Pancreas (tissue), 10 donors: ENCODE measurements at places on chromosomes 3 and 15.
A peak's percentile ranks its signal among the peaks of the same experiment; 100 is the strongest.

DNA sequence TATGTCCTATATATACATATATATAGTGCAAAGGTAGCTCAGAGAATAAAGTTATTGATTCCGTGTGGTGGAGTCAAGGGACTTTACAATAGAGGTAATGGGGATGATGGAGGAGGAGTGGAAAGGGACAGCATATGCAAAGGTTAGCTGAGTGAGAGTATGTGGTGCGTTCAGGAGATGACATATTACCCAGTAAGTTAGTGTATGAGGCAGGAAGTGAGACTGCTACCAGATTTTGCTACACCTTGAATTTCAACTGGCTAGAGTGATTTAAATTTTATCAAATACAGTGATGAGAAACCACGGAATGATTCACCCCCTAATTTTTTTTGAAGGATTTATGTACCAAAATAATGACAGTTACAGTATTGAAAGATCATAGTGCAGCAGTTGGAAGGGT is 2.8 kb downstream of the ACTL6A start:
- H3K4me3 ChIP-seq = no peak overlapping the region
- H3K36me3 ChIP-seq = no peaks in the 10 kb centered on the region
- H3K4me1 ChIP-seq = peaks cover 5% of the 10 kb centered on the region
- no peak for DNase-seq
- H3K27ac ChIP-seq = no peak overlapping the region

GRCh38 chr15:82803793-82804574 is 1.9 kb downstream of the FSD2 start:
- no peaks in the 10 kb centered on the region for H3K36me3 ChIP-seq
- DNase-seq = no peak
- no peak overlapping the region for H3K4me3 ChIP-seq
- H3K27me3 ChIP-seq = no peaks in the 10 kb centered on the region

DNA sequence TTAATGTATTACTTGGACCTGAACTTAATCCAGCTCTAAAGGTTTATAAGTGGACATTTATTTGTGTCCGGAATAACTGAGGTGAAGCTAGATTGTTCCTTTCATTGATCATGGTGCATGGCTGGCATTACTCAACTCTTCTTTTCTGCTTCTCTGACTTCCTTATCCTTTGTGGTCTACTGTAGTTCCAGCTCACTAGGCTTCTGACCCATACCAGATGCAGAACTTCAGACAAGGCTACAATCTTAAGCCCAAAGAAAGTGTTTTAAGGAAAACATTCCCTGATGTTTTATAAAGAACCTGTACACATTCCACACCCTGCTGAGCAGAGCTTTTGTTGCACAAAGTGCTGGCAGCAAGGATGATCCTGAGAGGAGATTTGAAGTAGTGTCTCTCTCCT is 250.8 kb upstream of the TGFBR2 start:
- no peak for DNase-seq
- H3K4me1 ChIP-seq = no peaks in the 10 kb centered on the region
- no peaks in the 10 kb centered on the region for H3K36me3 ChIP-seq
- H3K4me3 ChIP-seq = no peak overlapping the region

- no peaks in the 10 kb centered on the region for H3K36me3 ChIP-seq
- no peaks in the 10 kb centered on the region for H3K27me3 ChIP-seq
- H3K27ac ChIP-seq = no peak overlapping the region
- no peaks in the 10 kb centered on the region for H3K4me1 ChIP-seq
- no peak for DNase-seq
Measured at GRCh38 chr15:57461541-57461940, 85.2 kb downstream of the CGNL1 start.

- DNase-seq = no peak
- H3K4me3 ChIP-seq = no peak overlapping the region
- no peaks in the 10 kb centered on the region for H3K27me3 ChIP-seq
- no peak overlapping the region for H3K27ac ChIP-seq
Measured at GRCh38 chr3:8730656-8731055, 2.9 kb upstream of the CAV3 start.

GRCh38 chr15:33458421-33458820 is 147.7 kb downstream of the RYR3 start:
- H3K27me3 ChIP-seq = no peaks in the 10 kb centered on the region
- no peaks in the 10 kb centered on the region for H3K36me3 ChIP-seq
- no peak for DNase-seq
- no peaks in the 10 kb centered on the region for H3K4me1 ChIP-seq
- H3K27ac ChIP-seq = no peak overlapping the region

GRCh38 chr15:60690350-60690961 is 211.5 kb upstream of the ICE2 start:
- DNase-seq = no peak
- H3K4me3 ChIP-seq = no peak overlapping the region
- H3K27me3 ChIP-seq = no peaks in the 10 kb centered on the region
- no peaks in the 10 kb centered on the region for H3K36me3 ChIP-seq
- H3K4me1 ChIP-seq = no peaks in the 10 kb centered on the region

- no peak for DNase-seq
- no peaks in the 10 kb centered on the region for H3K27me3 ChIP-seq
- no peak overlapping the region for H3K4me3 ChIP-seq
- H3K4me1 ChIP-seq = peaks cover 12% of the 10 kb centered on the region
- no peak overlapping the region for H3K27ac ChIP-seq
Measured at GRCh38 chr3:187044206-187044605, 95.1 kb downstream of the RPL39L start.

DNA sequence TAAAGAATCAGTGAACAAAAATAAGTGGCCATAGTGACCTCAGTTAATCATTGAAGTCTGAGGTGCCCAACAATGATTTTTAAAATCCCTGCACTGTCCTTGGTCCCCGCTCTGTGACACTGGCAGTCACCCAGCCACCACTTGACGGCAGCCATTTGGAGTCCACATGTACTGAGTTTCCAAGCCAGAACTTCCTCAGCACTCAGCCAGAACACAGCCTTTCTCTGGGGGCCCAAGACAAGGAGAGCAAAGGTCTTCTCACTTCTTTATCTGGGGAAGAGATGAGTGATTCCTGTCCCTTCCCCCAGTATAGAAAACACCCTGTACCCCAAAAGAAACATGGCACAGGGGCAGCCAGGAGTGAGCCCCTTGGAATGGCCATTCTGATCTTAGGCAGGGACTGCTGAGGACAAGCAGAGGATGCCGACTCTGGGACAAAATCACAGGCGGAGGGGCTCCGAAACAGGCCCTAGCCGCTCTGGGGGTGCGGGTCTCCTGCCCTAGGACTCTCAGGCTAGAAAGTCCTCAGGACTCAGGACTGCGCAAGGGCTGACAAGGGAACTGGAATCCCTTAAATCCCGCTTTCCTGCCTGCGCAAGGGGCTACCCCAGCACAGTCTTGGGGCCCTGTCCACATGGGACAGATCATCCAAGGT is 12.8 kb downstream of the PAK6 start:
- no peak overlapping the region for H3K4me3 ChIP-seq
- no peak for DNase-seq
- peaks cover 10% of the 10 kb centered on the region for H3K4me1 ChIP-seq
- no peak overlapping the region for H3K27ac ChIP-seq
- H3K36me3 ChIP-seq = no peaks in the 10 kb centered on the region

- no peak for DNase-seq
- H3K36me3 ChIP-seq = no peaks in the 10 kb centered on the region
- peaks cover 9% of the 10 kb centered on the region for H3K4me1 ChIP-seq
- peak overlapping the region; percentile 92 for H3K27ac ChIP-seq
- H3K4me3 ChIP-seq = peak overlapping the region; percentile 33
- H3K27me3 ChIP-seq = no peaks in the 10 kb centered on the region
Measured at GRCh38 chr3:172595664-172596393, 72.6 kb upstream of the TNFSF10 start.

GRCh38 chr15:81056304-81056703 is 55.6 kb downstream of the TLNRD1 start:
- no peaks in the 10 kb centered on the region for H3K4me1 ChIP-seq
- H3K36me3 ChIP-seq = no peaks in the 10 kb centered on the region
- DNase-seq = no peak
- H3K4me3 ChIP-seq = no peak overlapping the region

DNA sequence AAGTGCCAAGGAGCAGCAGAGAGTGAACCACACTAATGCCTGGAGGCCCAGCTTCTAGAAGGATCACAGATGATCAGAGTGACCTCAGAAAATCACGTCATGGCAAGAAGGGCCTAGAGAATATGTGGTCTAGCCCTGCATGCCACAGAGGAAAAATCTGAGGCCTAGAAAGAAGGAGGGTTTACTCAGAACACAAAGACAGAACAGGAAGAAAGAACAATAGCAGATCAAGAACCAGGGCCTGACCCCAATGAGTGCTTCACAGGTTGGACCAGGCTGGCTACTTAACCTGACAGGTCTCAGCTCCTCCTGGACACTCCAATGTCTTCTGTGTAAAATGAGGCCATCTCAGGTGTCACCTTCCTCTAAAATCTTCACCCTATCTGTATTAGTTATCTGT is 14.2 kb downstream of the RAB6B start:
- no peak overlapping the region for H3K4me3 ChIP-seq
- no peak overlapping the region for H3K27ac ChIP-seq
- H3K27me3 ChIP-seq = no peaks in the 10 kb centered on the region
- no peak for DNase-seq
- H3K36me3 ChIP-seq = no peaks in the 10 kb centered on the region
- no peaks in the 10 kb centered on the region for H3K4me1 ChIP-seq

GRCh38 chr15:25710184-25710583 is 152.9 kb downstream of the ATP10A start:
- H3K36me3 ChIP-seq = no peaks in the 10 kb centered on the region
- no peak overlapping the region for H3K4me3 ChIP-seq
- DNase-seq = peak; percentile 23
- no peaks in the 10 kb centered on the region for H3K4me1 ChIP-seq

GRCh38 chr3:131114256-131114655 is 87.6 kb downstream of the NEK11 start:
- no peak for DNase-seq
- no peaks in the 10 kb centered on the region for H3K27me3 ChIP-seq
- no peaks in the 10 kb centered on the region for H3K4me1 ChIP-seq
- no peaks in the 10 kb centered on the region for H3K36me3 ChIP-seq

DNA sequence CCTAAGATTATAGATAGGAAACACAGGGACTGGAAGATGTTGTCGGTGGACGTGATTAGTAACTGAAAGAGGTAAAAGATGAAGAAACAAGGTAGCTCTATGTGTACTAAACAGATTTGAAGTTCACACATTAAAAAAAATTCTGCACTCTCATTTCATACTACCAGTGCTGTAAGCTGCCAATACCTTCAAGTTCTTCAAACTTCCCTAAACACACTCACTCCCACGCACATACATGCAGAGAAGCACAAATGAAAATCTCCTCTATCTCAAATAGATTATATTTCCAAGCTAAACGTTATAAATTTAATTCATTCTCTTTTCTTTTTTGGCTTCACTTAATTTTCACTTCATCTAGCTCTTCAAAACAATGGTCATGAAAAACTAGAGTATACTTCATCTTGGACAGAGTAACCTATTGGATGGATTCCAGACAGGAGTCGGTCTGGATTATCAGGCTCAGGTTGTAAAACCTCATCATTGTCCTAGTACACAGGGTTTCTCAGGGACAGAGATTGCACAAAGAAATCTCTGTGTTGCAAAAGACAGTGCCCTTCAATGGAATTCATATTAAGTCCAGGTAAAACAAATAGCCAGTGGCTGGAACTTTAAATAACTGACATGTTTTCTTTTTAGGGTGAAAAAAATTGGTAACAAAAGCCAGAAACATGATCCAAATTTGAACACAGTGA is 408.1 kb upstream of the ZNF385D start:
- H3K27me3 ChIP-seq = no peaks in the 10 kb centered on the region
- no peaks in the 10 kb centered on the region for H3K4me1 ChIP-seq
- H3K27ac ChIP-seq = no peak overlapping the region
- DNase-seq = no peak

GRCh38 chr15:36160351-36160750 is 419.1 kb upstream of the CDIN1 start:
- H3K27ac ChIP-seq = no peak overlapping the region
- H3K36me3 ChIP-seq = no peaks in the 10 kb centered on the region
- H3K4me1 ChIP-seq = no peaks in the 10 kb centered on the region
- H3K27me3 ChIP-seq = no peaks in the 10 kb centered on the region

GRCh38 chr15:39344662-39345141 is 236.2 kb upstream of the THBS1 start:
- H3K27ac ChIP-seq = no peak overlapping the region
- no peaks in the 10 kb centered on the region for H3K36me3 ChIP-seq
- H3K4me3 ChIP-seq = no peak overlapping the region
- H3K4me1 ChIP-seq = no peaks in the 10 kb centered on the region

DNA sequence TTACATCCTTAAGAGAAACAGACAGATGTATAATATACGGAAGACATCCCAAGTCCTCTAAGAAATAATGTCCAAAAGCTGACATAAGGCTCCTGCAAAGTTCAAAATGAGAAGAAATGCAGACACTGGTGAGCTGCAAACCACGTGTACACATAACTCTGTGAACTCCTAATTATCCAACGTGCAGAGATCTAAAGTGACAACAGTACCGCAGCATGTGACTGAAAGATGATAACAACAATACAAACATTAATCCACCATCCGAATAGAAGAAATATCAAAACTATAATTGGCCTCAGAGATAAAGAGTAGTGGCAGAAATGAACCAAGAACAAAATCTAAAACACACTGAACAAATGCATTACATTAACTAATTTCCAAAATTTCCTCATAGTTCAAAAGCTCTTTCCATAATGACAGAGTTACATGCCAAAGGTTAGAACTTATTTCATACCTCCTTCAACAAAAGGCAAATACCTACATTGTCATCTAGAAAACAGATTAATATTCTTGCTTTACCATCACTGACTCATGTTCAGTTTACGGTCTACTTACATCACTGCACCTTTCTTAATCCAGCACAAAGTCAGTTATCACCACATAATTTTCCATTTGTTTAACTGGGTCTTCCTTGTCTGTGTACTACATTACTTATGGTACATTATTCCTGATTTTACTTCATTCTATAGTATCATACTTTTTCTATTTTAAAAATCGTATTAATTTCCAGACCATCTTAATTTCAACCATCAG is 2.2 kb downstream of the PDCD10 start:
- no peak overlapping the region for H3K27ac ChIP-seq
- peaks cover 26% of the 10 kb centered on the region for H3K4me1 ChIP-seq
- no peaks in the 10 kb centered on the region for H3K36me3 ChIP-seq
- no peak for DNase-seq
- H3K27me3 ChIP-seq = no peaks in the 10 kb centered on the region

DNA sequence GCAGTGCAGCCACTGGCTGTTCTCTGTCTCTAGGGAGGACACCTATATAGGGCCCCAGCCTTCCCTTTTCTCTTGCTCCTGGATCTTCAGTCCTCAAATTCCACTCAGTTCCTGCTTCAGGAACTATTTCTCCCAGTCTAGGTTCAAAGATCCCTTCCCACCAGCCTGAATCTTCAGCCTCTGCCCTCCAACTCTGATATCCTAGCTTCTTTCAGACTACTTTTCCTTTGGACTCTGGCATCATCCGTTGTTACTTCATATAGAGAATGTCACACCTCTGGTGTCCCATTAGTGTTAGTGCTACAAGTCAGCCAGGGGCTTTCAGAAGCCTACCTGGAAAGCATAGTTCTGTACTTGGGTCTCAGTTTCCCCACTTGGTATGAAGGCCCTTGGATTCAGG is 10.0 kb upstream of the HPS3 start:
- no peak for DNase-seq
- no peaks in the 10 kb centered on the region for H3K36me3 ChIP-seq
- no peak overlapping the region for H3K4me3 ChIP-seq
- H3K27ac ChIP-seq = no peak overlapping the region
- H3K4me1 ChIP-seq = no peaks in the 10 kb centered on the region
